ENCODE measurements at places on chromosomes 1 and 21.

GRCh38 chr1:60091195-60091715 is 17.7 kb upstream of the C1orf87 start:
- DNase-seq, result no peak

DNA sequence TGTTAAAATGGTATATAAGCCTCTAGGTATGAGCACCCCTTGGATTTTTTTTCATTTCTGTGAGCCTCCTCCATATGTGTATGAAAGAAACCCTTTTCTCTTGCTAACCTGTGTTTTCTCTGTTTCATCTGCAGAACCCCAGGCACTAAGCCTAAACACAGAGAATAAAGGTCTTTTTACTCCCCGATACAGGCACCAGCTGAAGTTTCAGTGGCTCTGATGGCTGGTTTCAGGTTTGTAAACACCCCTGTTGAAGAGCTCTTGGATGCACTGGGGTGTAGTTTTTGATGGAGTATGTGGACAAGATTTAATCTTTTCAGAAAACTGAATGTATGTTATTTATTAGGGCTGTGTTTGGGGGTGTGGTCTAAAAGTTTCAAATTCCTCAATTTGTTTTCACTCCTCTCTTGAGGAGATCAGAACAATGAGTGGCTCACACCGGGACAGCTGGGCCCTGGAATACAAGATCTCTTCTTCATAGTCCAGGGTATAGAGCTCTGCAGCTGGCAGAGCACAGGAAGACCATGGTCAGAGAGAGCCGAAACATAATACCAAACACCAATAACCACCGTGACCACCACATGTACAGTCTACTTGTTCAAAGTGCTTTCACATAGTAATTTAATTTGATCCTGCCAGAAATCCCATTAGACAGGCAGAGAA is 50.2 kb upstream of the VTCN1 start:
- no peak for DNase-seq

DNA sequence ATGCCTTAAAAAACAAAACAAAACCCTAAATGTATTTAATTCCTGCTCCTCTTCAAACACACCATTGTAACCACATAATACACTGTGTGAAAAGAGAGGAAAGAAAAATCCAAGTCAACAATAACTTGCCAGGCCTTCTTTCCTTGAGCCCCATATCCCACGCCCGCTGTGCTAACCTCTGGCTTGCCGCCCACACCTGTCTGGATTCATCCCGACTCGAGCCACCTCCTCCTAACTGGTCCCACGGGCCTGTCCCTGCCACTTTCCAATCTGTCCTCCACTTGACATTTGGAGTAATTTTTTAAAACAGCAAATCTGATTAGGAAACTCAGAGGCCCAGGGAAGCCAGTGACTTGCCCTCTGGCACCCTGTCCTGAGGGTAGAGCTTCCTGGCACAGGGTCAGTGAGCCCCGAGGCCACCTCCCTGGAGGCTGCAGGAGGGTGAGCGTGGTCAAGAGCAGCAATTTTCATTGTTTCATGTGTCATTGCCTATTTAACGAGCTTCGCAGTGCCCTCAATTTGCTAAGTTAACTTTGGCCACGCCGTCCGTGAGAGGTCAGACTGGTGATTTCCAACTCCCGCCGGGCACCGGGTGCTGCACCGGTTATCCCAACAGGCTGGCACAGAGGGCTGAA is 54.1 kb downstream of the B3GALT5 start:
- no peak for DNase-seq

DNA sequence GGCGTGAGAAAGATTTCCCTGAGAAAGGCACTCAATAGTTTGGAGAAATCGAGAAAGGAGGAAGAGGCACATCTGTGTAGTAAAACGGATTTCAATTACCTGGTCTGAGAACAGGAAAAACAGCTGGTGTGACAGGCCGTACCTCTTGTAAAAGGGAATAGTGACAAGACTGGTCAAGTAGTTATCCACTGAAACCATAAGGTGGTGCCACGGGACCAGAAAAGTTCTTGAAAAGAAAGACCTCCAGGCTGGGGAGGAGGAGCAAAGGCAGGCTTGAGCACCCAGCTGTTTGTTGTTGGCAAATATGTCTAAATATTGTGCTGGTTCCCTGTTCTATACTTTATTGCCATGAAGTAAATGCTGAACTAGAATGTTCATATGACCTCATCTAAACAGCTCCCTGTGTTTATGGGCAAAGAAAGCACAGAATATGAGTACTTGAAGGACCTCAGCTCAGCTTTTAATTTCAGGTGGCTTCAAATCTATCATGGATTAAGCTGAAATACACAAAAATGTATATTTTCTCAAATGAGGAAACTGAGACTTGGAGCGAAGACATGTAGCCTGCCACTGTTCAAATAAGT is 4.0 kb downstream of the HAO2 start:
- DNase-seq, result peak; percentile 8

DNA sequence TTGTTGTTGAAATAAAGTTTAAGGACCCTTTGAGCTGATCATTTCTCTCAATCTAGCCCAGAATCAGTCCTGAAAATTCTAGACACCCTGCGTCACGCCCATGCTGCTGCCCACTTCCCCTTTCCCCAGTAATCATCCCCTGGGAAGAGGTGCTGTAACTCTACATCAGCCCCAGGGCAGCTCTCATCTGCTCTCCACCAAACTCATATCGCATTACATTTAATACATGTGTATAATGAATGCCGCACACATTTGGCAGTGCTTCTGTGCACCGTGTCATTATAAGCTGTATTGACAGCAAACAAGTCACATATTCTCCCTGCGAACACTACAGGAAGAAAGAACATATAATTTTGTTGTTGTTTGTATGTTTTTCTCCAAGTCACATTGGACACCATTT is 539.7 kb upstream of the DAB1 start:
- DNase-seq, result no peak

GRCh38 chr1:145545055-145545454 is 62.7 kb upstream of the GPR89A start:
- DNase-seq, result no peak

- no peak for DNase-seq
These were observed 54.5 kb upstream of the RAP1A start for GRCh38 chr1:111565079-111565478.

DNA sequence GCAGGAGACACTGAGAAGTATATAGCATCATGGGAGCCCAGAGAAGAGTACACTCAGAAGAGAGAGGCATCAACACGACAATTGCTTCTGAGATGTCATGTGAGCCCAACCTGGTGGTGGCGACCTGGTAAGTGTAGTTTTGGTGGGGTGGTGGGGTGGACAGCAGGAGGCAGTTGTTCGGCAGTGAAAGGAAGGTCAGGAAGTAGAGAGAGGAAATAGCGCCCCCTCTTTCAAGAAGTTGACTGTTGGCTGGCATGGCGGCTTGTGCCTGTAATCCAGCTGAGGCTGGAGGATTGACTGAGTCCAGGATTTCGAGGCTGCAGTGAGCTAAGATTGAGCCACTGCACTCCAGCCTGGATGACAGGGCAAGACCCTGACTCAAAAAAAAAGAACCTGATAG is 12.6 kb downstream of the RSPO1 start:
- DNase-seq, result no peak

- peak; percentile 76 for DNase-seq
These were observed 79.1 kb downstream of the NDUFS5 start for GRCh38 chr1:39105061-39105840.

DNA sequence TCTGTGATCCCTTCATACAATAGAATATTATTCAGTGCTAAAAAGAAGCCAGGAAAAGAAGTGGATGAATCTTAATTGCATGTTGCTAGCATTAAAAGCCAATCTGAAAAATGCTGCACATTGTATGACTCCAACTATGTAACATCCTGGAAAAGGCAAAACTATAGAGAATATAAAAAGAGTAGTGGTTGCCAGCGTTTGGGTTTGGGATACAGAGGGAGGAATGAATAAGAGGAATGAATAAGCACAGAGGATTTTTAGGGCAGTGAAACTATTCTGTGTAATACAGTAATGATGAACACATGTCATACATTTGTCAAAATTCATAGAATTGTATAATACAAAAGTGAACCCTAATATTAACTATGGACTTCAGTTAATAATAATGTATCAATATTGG is 42.5 kb downstream of the GPR88 start:
- no peak for DNase-seq

- DNase-seq, result no peak
These were observed 48.0 kb downstream of the ABCA4 start for GRCh38 chr1:94072840-94073522.

GRCh38 chr1:46407636-46408035 is 13.5 kb downstream of the FAAH start:
- DNase-seq, result no peak

GRCh38 chr1:6491480-6491962 is at the start of gene PLEKHG5:
PLEKHG5 (minus strand) TSS chr1:6491667; CDS start chr1:6477571, 14,096 bp downstream.
- peak; percentile 38 for DNase-seq

- peak; percentile 63 for DNase-seq
These were observed at the start of gene CCDC28B for GRCh38 chr1:32200226-32201010. CCDC28B (plus strand) TSS chr1:32200595; CDS start chr1:32201936, 1,341 bp downstream.

DNA sequence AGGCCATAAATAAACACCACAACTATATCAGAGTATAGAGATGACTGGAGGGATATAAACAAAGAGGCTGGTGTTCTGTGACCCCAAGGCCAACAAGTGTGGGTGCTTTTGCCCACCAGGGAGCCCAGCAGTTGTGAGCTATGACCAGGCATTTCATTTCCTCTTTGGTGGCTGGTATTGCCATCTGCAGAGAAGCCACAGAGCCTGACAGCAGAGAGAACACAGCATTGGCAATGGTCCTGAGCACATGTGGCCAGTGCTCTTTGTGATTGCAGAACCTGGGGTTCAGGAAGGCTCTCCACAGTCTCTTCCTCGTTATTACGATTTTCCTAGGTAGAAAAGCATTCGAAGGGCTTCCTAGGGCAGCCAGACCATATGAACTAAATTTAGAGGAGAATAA is 112.3 kb downstream of the TM2D1 start:
- DNase-seq, result no peak

DNA sequence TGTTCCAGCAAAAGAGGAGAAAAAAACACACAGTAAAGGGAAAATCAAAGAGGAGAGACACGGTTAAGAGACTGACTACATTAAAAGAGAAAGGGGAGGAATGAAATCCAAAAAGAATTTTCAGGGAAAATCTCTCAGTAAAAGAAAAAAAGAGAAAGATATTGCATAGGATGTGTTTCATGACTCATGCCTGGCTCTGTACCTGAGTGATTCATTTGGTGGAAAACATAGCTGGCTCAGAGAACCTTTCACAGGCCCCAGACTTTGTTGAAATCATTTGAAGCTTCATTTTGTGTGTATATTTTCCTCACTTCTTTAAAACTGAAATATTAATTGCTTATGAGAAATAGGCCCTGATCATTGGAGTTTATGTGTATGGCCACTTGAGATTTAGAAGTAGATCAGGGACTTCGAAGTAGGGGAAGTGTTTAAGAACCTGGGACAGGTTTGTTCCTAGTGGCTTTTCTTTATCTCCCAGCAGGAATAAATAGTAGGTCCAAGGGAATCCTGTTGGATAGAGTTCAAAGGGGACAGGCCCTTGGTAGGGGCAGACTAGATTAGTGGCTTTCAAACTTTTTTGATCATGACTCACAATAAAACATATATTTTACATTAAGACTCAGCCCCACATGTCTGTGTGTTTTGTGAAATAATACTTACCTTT is 239.1 kb upstream of the SGIP1 start:
- DNase-seq, result no peak

GRCh38 chr1:89527750-89528381 is 3.2 kb downstream of the LRRC8B start:
- no peak for DNase-seq

- no peak for DNase-seq
These were observed 28.9 kb downstream of the S100A6 start for GRCh38 chr1:153506831-153507413.

DNA sequence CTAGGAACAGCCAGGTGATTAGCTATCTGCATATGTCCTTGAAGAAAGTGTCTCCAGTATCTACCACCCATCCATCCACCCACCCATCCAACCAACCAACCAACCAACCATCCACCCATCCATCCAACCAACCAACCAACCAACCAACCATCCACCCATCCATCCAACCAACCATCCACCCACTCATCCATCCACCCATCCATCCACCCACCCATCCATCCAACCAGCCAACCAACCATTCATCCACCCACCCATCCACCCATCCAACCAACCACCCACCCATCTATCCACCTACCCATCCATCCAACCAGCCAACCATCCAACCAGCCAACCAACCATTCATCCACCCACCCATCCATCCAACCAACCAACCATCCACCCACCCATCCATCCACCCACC is 12.1 kb downstream of the C21orf58 start:
- no peak for DNase-seq

GRCh38 chr1:200888349-200888838 is 6.3 kb upstream of the INAVA start:
- peak; percentile 75 for DNase-seq

- no peak for DNase-seq
These were observed 140.1 kb upstream of the CAMK1G start for GRCh38 chr1:209443361-209443931.

DNA sequence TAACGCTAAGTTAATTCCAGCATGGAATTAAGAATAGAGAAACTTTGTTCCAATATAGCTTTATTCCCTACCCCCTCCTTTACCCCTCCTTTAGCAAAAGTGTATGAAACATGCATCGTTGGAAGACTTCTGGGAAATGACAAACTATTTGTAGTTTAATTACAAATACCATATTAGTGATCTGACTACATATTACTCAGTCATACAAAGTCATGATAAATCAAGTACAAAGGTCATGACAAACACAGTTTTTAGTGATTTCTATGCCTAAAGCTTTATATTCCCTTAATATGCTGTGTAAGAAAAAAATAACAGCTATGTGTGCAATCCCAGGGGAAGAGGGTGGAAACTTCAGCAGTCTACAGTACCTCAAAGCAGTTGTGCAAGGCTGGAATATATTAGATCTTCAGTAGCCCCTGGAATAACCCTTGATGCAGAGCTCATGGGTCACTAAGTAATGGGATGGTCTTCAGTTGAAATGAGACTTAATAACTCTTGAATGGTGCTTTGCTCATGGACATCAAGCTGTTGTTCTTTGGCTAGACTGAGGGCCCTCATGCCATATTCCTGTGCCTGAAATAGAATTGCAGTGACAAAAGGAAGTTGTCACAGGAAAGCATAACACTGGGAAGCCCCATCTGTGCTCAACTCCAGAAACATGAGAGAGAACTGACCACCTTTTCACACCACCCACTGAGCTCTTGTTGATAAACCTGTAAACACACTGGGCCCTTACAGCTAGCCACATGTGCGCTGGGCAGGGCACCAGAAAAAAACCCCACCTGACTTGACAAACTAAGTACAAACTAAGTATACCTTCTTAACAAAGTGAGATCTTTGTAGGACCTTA is 25.3 kb downstream of the ZMYND12 start:
- DNase-seq, result no peak
